Bronchial epithelial cell (primary cell): ENCODE measurements at places on chromosomes 2 and 18.
A peak's percentile ranks its signal among the peaks of the same experiment; 100 is the strongest.

- no peak for DNase-seq
Observed at GRCh38 chr18:79493211-79493800, 97.6 kb downstream of the NFATC1 start.

DNA sequence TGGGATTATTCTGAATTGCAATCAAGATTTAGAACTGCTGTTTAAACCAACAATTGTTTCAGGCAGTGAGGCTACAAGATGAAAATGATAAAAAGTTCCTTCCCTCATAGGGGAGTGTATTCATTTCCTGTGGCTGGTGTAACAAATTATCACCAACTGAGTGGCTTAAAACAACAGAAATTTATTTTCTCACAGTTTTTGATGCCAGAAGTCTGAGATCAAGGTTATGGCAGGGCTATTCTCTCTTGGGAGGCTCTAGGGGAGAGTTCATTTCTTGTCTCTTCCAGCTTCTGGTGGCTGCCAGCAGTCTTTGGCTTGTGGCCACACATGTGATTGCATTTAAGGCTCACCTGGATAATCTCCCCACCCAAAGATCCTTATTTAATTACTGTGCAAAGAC is 290.5 kb upstream of the ZSWIM2 start:
- no peak for DNase-seq

DNA sequence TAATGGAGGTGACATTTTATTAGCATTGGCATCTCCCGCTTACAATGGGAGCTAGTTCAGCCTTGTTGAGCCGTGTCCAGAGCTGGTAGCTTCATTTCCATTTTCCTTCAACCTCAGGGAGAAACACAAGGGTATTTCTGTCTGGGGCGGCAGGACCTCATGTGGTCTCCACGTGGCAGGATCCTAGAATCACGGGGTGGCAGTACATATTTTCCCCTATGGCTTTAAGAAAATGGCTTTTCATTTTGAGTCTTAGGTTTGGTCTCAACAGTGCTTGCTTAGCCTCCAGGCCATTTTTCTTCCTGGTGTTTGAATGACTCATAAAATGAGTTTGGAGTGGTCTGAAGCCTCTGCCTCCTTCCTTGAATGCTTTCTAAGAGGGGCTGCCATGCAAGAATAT is 20.3 kb downstream of the CABLES1 start:
- peak; percentile 46 for DNase-seq

- DNase-seq, result peak; percentile 86
Observed at GRCh38 chr18:55778788-55779690, 191.0 kb upstream of the TCF4 start.

- no peak for DNase-seq
Observed at GRCh38 chr2:236872015-236872414, 213.7 kb upstream of the COPS8 start.

- no peak for DNase-seq
Observed at GRCh38 chr2:120993661-120994060, 258.0 kb downstream of the GLI2 start.

DNA sequence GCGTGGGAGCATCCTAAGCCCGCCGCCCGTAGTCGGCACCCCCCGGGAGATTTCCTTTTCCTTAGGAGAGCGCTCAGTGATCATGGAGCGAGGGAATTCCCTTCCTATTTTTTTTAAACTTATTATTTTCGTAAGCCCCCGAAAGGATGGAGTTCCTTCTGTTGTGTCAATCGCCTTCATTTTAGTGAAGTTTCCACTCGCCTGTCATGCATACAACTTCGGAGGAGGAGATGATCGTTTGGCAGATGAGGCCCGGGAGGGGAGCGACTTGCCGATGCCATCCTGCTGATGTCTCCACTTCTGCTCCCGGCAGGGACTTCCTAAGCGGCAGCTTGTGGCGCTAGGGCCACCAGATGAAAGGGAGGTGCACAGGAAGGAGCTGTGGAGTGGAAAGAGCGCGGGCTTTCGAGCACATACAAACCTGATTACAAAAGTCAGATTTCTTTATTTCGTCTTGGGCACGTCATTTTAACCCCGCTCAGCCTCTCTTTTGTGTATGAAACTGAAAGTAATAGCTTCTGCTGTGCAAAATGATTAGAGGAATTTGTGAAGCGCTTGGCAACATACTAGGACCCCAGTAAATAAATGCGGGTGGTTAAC is at the start of gene ADGRF3:
Gene ADGRF3, minus strand, starts transcription at position 336 of the 600 bp plus-strand sequence. CDS start 555 bp downstream, outside the sequence.
- DNase-seq, result peak; percentile 32
